GM23338 (cell line): ENCODE measurements at places on chromosomes 5 and 9.

- DNase-seq: no peak
Measured at GRCh38 chr9:21747175-21747574, 55.3 kb upstream of the MTAP start.

DNA sequence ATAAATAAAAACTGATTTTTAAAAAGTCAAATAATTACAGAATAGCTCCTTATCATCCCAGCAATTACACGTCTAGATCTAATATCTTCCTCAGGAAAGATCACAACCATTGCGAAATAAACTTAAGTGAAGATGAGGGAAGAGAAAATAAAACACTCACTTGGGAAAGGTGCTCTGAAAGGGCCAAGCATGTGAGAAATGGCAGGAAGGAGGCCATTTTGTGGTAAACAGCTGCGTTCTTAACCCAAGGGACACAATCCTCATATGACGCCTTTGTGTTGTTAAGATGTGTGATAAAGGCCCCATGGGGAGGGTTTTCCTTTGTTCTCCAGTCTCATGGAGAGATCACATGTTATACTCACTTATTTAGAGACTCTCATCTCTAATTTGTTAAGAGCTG lies 32.5 kb downstream of the JAKMIP2 start:
- DNase-seq: peak; percentile 74

DNA sequence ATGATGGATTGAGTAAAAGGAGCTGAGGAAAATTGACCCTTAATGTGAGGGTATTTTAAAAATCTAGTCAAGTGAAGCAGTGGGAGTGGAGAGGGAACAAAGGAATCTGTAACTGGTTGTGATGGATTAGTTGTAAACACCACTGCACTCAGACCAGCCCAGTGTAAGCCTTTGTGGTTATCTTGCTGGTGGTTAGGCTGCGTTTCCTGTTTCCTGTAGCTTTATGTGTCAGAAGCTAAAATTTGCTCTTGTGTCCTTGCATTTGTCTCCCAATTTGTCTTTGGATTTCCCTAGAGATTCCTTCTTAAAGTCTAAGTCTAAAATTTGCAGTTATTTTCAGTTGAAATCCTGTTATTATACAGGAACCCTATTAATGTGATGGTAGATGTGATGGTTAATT lies 6.3 kb downstream of the IFNA21 start:
- DNase-seq: no peak

GRCh38 chr5:148909766-148910165 lies 83.4 kb downstream of the ADRB2 start:
- DNase-seq: no peak

- no peak for DNase-seq
Measured at GRCh38 chr9:101307524-101308213, 77.1 kb downstream of the BAAT start.

- no peak for DNase-seq
Measured at GRCh38 chr9:101460965-101461364, 25.4 kb upstream of the ALDOB start.
